ENCODE measurements at places on chromosomes 6 and 20.
A peak's percentile ranks its signal among the peaks of the same experiment; 100 is the strongest.

- DNase-seq: no peak
Observed at GRCh38 chr6:90874931-90875330, 288.1 kb upstream of the MAP3K7 start.

GRCh38 chr6:49676671-49677281, 36.6 kb downstream of the CRISP2 start:
- no peak for DNase-seq

GRCh38 chr6:43575105-43575771, 600 bp downstream of the XPO5 start:
- no peak for DNase-seq

GRCh38 chr6:29980511-29980910, 38.2 kb downstream of the HLA-A start:
- no peak for DNase-seq

GRCh38 chr6:145352382-145353080, 382.8 kb downstream of the EPM2A start:
- DNase-seq: no peak

- no peak for DNase-seq
Observed at GRCh38 chr20:58310291-58310782, 822 bp downstream of the RAB22A start.

GRCh38 chr6:125454351-125454750, 152.6 kb upstream of the HDDC2 start:
- DNase-seq: no peak

GRCh38 chr6:54681987-54682386, 164.6 kb upstream of the FAM83B start:
- no peak for DNase-seq

DNA sequence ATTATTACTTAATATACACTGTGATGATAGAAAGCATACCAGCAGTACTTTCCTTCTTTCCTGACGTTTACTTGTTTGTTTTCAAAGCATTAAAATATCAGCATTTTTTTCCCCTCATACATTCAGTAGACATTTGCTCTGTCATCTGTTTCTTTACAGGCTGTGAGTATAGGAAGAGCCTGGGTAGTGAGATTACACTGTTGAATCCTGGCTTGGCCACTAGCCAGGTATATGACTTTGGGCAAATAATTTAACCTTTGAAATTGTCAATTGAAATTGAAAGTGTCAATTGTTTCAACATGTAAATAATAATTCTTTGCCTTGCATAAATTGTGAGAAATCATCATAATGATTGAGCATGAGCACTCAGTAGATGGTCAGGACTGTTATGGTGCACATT, 336.2 kb downstream of the CDKAL1 start:
- DNase-seq: no peak

- peak; percentile 19 for DNase-seq
Observed at GRCh38 chr6:4568138-4568537, 208.1 kb upstream of the CDYL start.

All from coronary artery (tissue), 2 donors.